ENCODE measurements at places on chromosomes 5 and 9. TPM values are rescaled to one million over a fixed set of nuclear protein-coding genes. Genes with fewer than 3 reads are reported as not detected.

- no peak overlapping the region for H3K4me3 ChIP-seq
- H3K27ac ChIP-seq = no peak overlapping the region
- no peak for DNase-seq
- H3K4me1 ChIP-seq = no peaks in the 10 kb centered on the region
Measured at GRCh38 chr5:115068239-115069086, 101.2 kb downstream of the TRIM36 start.

DNA sequence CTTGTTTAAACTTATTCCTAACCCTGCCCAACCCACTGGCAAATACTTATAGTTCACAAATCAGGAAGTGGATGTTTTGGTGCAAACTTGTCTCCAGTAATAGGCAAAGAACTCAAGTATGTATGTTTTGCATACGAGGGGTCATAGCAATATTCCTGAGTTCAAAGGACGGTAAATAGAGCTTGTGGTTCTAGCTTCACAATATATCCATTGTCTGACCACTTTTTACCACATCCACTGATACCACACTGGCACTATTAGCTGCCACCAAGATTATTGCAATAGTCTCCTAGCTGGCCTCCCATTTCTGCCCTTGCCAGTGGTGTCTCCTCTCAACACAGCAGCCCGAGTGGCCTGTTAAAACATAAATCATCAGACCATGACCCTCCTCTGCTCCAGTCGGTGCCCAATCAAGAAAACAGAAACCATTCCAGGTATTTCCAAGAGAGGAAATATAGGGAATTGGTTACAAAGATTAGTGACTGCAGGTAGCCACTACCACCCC, 17.0 kb downstream of the GRXCR2 start:
- no peaks in the 10 kb centered on the region for H3K27me3 ChIP-seq
- no peak overlapping the region for H3K27ac ChIP-seq
- H3K36me3 ChIP-seq = no peaks in the 10 kb centered on the region
- no peaks in the 10 kb centered on the region for H3K4me1 ChIP-seq
- DNase-seq = no peak
- no peak overlapping the region for H3K4me3 ChIP-seq

DNA sequence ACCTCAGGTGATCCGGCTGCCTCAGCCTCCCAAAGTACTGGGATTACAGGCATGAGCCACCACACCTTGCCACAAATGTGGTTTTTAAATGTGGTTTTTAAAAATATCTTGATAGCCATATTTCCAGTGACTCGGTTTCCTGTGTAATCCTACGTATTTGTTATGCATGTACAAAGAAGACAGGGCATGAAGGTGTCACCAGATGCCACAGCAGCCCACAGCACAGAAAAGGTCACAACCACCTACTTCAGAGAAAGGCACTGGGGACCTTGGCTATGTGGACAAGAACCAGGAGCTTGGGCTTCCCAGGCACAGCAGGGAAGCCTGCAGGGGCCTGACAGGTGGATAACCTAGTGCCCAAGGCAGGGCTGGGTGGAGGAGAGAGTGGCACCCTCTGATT, 38.0 kb downstream of the C9orf50 start:
- no peaks in the 10 kb centered on the region for H3K36me3 ChIP-seq
- DNase-seq = no peak
- no peaks in the 10 kb centered on the region for H3K4me1 ChIP-seq
- H3K27ac ChIP-seq = no peak overlapping the region
- no peak overlapping the region for H3K4me3 ChIP-seq

GRCh38 chr9:35795695-35796094, 4.3 kb downstream of the NPR2 start:
- no peak overlapping the region for H3K27ac ChIP-seq
- DNase-seq = no peak
- no peaks in the 10 kb centered on the region for H3K27me3 ChIP-seq
- no peaks in the 10 kb centered on the region for H3K4me1 ChIP-seq
- H3K36me3 ChIP-seq = no peaks in the 10 kb centered on the region
- H3K4me3 ChIP-seq = no peak overlapping the region

The ANKRD31 gene
- total RNA-seq = 0.28 TPM

The MRPL36 gene
- total RNA-seq = 13.1 TPM

The ZFP37 gene
- total RNA-seq = 0.76 TPM

Measured in pancreas (tissue), 10 donors.